ENCODE measurements at places on chromosomes 11 and 22.

GRCh38 chr11:62702246-62702645, 5.0 kb downstream of the BSCL2 start:
- DNase-seq, result no peak

- DNase-seq, result peak; percentile 73
Measured at GRCh38 chr22:37501610-37502341, 15.6 kb upstream of the MFNG start.

- no peak for DNase-seq
Measured at GRCh38 chr11:10005955-10006525, 288.0 kb downstream of the SBF2 start.

GRCh38 chr11:82557274-82557673, 176.4 kb downstream of the FAM181B start:
- no peak for DNase-seq

DNA sequence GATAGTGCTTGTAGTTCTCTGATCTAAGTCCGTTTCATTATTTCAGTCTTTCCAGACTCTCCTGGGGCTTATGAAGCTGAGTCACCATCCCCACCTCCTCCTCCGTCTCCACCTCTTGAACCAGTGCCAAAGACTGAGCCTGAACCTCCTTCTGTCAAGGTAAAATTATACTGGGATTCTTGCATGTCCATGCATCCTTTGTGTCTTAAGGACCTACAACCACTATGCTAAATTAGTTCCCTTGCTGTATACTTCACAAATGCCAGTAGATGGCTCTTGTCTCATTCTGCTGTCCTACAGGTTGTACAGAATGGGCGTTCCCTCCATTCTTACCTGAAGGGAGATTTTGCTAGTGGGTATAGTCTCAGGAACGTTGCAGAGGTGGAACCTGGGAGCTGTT, 42.2 kb downstream of the POLD3 start:
- no peak for DNase-seq

DNA sequence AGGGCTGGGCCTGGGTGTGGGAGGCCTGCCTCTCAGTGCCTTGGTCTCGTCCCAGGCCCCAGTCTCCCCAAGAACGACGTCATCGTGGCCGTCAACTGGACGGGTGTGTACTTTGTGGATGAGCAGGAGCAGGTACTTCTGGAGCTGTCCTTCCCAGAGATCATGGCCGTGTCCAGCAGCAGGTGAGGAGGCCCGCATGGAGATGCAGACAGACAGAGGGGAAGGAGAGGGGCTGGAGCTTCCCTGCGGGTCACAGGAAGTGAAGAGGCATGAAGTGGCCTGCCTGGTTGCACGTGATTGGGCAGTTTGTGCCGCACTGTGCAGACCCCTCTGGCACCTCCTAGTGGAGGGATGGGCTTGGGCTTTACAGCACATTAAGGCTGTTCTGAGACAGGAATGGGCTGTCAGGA, 70.4 kb downstream of the MYO7A start:
- no peak for DNase-seq

DNA sequence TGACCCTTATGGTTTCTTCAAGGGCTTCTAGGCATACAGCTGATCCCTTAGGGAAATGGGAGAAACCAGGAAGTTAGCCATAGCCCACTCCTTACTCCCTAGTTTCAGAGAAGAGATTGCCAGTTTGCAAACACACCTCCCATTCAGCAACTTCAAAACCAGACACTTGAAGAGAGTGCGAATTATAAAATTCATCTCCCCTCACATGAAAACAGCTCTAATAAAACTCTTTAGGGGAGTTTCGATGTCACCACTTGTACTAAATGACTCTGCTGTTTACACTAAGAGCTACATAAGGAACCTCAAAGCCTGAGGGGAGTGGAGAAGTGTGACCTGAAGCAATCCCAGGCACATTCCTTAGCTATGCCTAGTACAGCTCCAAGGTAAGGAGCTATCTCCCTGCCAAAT, 8.3 kb downstream of the LGR4 start:
- no peak for DNase-seq

GRCh38 chr11:69498614-69499175, 17.2 kb downstream of the LINC01488 start:
- DNase-seq, result no peak
